ENCODE measurements at places on chromosomes 13 and 19. TPM values are rescaled to one million over a fixed set of nuclear protein-coding genes. Genes with fewer than 3 reads are reported as not detected.

ZGLP1 gene
- total RNA-seq = 0.63 TPM

ZNF66 gene
- total RNA-seq = 4.0 TPM

ZNF823 gene
- total RNA-seq = 2.6 TPM

CEACAM1 gene
- not detected for total RNA-seq

RCBTB2 gene
- 7.0 TPM for total RNA-seq

NRTN gene
- not detected for total RNA-seq

C2CD4C gene
- not detected for total RNA-seq

ZFP28 gene
- total RNA-seq = 11.6 TPM

GDF15 gene
- 27.6 TPM for total RNA-seq

APOC4 gene
- total RNA-seq = not detected

Data from fibroblast of the aortic adventitia (primary cell).